Putamen (tissue), 1 donor: ENCODE measurements at places on chromosomes 4 and X.

DNA sequence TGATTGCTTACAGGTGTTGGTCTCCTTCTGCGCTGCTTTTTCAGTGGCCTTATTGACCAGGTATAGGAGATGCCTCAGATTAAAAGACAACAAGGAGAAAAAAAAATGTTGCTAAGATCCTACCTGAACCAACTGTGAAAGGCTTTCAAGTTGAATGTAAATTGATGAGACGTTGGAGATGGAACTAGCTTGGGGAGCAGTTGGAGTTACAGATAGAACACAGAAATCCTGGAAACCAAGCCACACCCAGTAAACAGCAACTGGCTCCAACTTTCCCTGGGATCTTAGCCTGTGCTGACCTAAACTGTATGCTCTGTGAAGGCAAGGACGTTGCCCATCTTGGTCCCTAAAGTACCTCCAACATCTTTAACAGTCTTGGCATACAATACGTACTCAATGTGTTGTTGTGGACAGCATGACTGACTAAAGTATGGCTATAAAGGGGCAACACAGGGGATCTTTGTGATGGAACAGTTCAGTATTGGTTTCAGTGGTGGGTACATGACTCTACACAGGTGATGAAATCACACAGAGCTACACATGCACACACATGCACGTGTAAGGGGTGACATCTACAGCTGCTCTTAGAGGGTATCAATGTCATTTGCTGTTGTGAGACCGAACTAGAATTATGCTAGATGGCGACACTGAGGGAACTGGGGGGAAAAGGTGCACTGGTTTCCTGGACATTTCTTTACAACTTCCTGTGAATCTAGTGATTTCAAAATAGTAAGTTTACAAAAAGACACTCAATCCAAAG lies 22.3 kb downstream of the GAB3 start:
- no peak for DNase-seq

- no peak for DNase-seq
Measured at GRCh38 chrX:108126661-108127060, 35.1 kb downstream of the ATG4A start.

DNA sequence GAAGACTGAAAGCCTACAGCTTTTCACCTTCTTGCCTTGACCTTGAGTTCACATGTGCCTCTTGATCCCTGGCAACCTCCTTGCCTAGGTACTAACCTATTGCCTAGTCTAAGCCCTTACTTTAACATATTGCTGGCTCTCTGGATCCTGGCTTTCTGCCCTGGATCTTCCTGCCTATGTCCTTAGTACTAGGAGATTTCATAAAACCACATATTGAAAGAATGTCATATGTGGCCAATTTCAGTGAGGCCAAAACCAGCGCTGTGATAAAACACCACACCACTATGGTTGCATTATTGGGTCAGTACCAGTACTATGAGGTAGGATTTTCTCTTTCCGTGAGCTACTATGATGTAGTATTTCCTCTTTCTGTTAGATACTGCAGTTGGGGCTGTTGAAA lies 80.4 kb downstream of the CT47B1 start:
- DNase-seq = no peak

- no peak for DNase-seq
Measured at GRCh38 chr4:174260099-174260498, 23.4 kb downstream of the FBXO8 start.

DNA sequence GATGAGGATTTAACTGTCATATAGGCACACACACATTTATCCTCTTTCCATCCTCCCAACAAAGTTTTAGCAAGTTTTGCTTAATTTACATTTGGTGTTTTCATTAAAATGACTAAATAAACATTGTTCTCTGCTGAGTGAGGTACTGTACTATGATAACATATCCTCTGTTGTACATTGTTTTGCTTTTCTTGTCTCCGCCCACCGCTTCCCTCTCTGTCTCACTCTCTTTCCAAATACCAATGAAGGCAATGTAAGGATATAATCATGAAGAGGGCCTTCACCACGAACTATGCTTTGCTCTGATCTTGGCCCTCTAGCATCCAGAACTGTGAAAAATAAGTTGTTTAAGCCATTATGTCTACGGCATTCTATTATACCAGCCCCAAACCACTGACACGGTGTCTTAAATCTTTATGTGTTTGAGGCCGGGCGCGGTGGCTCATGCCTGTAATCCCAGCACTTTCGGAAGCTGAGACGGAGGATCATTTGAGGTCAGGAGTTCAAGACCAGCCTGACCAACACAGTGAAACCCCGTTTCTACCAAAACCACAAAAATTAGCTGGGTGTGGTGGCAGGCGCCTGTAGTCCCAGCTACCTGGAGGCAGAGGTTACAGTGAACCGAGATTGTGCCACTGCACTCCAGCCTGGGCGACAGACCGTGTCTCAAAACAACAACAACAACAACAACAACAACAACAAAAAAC lies 65.3 kb downstream of the HPRT1 start:
- no peak for DNase-seq

GRCh38 chrX:37796805-37797204 lies 16.9 kb downstream of the CYBB start:
- peak; percentile 20 for DNase-seq

DNA sequence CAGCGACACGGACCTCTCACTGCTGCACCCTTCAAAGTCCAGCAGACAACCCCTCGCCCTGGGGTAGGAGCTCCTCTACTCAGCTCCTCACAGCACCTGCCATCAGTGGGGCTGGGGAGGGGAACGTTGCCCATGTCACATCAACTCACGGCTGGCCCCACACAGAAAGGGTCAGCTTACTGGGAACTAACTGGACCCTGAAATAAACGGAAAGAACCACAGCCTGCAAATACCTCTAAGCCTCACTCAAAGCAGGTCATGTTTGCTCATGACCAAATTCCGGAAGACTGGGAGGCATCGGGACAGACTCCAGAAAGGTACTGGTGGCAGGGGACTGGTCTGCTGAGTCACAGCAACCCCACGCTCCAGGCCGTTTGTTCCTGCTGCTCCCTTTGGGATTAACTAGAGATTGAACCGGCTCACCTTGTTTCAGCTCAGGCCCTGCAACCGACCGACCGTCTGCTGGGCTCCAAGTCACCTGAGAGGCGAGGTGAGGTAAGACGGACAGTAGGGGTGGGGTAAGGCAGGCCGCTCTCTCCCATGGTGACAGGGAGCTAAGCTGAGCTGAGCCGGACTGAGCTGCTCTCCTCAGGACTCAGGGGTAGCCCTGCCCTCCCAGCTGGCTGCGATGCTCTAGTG lies 5.6 kb downstream of the G6PD start:
- DNase-seq = no peak

DNA sequence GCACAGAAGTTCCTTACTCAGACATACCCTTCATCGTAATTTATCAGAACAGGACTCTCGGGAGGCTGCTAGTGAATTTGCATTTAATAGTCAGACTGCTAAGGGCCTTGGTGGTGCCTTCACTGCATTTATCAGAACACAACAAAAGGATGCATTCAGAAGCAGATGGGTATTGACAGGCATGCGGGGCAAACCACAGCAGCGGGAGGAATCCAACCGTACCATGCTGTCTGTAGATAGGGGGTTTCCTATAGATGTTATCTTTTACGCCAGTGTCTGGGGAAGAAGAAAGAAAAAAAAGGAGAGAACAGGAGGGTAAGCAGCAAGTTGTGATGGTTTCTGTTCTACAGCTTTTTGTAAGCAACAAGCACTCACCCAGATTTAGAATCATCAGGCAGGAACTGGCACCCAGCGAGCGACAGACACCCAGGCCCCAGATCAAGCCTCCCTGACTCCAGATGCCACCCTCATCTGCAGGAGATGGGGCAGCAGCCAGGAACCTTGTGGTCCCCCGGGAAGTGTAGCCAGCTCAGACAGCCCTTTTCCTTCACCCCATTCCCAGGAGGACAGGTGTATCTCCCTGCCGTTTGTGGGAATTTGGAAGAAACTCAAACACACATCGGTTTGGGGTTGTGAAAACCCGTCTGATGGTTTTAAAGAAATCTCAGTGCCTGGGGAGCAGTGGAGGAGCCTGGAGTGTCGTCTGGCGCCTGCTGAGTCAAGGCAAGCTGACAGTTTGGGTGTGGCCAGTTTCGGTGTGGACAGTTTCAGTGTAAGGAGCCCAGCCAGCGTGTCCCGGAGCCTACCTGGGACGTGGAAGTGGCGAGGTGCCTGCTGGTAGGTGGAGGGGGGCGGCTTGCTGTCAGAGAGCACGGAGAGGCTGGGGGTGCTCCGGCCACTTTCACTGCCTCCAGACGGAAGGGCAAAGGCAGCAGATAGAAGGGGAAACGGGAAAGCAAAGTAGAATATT lies 80.0 kb upstream of the AFAP1 start:
- DNase-seq = peak; percentile 67

- DNase-seq = no peak
Measured at GRCh38 chrX:100615005-100615404, 21.6 kb downstream of the TSPAN6 start.

- no peak for DNase-seq
Measured at GRCh38 chr4:52982255-52982945, 120.3 kb downstream of the RASL11B start.

- DNase-seq = no peak
Measured at GRCh38 chr4:166622425-166622977, 611.8 kb downstream of the SPOCK3 start.

- no peak for DNase-seq
Measured at GRCh38 chr4:100908540-100908939, 390.7 kb upstream of the EMCN start.
